ENCODE measurements at places on chromosomes 12 and 14.

DNA sequence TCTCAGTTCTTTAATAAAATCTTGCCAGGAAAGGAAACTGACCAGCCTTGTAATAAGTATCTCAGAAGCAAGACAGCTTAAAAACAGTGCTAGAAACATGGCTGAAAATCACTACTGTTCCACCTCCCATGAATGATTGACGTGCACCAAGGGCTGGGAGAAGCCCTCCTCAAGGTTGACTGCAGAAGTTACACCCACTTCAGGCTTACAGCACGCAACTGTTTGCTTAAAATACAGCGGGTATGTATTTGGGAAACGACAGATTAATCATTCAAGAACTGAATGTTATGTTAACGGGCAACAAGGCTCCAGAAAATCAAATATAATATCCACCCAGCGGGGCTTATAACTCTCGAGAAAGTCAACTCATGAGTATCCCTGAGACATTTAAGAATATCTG, 22.1 kb downstream of the PRKD1 start:
- no peak for DNase-seq

GRCh38 chr12:93679308-93679925, 2.2 kb downstream of the CRADD start:
- no peak for DNase-seq

GRCh38 chr12:121803861-121804416, at the start of gene SETD1B:
Gene SETD1B, plus strand, starts transcription at chr12:121804009. Its CDS starts 729 bp downstream, at chr12:121804738.
- DNase-seq: no peak

DNA sequence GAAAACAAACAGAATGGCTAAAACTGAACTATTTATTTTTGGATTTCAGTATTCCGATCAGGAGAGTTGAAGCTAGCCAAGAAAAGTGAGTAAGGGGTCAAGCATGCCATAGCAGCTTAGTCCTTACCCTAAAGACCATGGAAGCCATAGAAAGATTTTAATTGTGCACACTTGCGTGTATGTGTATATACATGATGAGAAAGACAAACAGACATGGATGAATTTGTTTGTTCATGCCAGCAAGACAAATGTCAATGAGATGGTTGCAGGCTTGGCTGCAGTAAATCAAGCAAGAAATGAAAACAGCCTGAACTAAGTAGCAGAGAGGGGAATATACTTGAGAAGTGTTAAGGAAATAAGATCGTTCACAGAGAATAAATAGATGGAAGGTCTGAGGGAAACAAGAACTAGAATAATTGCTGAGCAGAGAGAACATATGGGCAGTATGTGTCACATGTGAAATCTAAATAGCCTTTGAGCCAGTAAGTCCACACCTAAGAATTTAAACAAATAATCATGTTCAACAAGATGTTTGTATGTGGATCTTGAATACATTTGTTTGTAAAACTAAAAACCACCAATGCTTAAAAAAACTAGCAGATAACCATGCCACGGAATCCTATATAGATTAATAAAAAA, 14.8 kb downstream of the SNW1 start:
- no peak for DNase-seq

DNA sequence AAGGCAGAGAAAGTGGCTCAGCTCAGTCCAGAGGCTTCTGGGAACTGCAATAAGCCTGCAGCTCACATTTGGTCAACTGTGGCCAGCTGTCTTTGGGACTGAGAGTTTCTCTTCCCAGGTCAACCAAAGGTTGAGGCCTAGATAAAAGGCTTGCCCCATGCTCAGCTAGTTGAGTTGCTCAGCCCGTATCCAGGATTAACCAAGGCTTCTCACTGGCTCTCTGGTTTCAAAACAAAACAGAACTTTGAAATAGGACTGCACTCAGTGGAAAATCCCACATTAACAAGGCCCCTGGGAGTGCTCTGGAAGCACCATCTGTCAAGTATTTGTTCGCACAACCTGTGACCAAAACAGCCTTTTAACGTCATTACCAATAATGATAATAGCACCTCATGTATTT, 40.3 kb upstream of the NUAK1 start:
- DNase-seq: no peak

- no peak for DNase-seq
Measured at GRCh38 chr14:102929241-102930137, 7.0 kb downstream of the AMN start.

- DNase-seq: no peak
Measured at GRCh38 chr12:94099632-94100031, 48.7 kb upstream of the PLXNC1 start.

DNA sequence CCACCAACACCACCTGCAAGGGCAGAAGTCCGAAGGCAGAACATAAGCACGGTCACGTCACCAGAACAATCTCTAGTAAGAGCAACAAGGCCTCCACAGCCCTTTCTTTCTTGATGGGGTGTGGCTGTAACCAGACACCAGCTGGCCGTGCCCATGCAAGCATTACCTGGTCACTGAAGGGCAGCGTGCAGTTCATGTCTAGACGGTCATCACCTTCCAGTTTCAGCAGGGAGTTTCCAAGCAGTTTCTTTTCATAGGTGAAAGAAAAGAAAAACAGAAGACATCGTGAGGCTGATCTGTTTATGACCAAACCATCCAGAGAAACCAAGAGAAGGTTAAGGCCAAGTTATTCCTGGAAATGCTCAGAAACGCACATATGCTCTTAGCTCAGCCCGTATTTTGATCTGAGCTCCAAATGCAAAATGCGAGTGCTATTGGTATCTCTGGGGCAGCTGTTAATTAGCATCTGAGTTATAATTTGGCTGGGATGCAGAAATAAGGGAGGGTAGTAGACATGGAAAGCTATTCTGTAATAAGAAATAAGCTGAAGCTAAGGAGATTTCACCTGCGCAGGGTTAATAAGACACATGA, 42.5 kb downstream of the PRKAB1 start:
- no peak for DNase-seq

DNA sequence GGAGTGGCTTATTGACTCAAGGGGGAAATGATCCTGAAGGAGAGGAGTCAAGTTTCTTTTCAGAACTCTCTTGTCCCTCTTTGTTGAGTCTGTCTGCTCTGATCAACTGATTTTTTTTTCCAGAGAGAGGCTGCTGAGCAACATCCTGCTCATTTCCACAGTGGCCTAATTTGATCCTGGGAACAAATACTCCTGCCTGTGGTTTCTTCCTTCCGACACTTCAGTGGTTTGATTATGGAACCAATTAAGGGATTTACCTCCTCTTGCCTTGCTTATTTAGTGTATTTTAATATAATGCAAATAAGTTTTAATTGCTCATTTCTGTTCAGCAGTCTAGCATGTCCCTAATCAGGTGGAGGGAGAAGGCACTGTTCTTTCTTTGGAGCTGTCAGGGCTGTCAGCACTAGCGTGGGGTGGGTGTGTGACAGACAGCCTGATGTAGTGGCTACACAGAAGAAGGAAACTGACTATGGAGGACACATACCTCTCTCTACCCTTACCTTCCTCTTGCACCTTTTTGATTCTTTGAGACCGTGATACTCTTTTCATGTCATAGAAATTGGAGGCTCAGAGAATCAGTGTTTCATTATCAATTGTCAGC, 344.9 kb upstream of the STXBP6 start:
- no peak for DNase-seq

GRCh38 chr12:132536102-132536876, 46.3 kb downstream of the FBRSL1 start:
- DNase-seq: no peak

GRCh38 chr14:59707778-59708561, 131.4 kb upstream of the CCDC175 start:
- no peak for DNase-seq

DNA sequence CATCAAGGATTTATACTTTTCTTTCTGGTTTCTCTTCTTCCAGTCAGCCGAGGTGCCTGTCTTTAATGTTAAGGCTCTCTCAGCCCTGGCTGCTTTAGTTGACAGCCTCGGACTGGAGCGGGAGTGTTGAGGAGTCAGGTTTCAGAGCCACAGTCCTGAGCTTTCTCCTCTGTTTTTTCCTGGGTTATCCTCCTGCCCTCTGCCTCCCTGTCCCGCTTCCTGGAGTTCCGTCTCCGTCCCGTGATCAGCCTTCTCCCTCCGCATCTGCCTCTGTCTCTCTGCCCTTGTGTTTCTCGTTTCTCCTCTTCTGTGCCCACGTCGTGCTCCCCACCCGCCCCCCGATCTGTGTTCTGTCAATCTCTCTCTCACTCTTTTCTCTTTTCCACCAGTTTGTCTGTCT, 33.0 kb downstream of the IQSEC3 start:
- no peak for DNase-seq

DNA sequence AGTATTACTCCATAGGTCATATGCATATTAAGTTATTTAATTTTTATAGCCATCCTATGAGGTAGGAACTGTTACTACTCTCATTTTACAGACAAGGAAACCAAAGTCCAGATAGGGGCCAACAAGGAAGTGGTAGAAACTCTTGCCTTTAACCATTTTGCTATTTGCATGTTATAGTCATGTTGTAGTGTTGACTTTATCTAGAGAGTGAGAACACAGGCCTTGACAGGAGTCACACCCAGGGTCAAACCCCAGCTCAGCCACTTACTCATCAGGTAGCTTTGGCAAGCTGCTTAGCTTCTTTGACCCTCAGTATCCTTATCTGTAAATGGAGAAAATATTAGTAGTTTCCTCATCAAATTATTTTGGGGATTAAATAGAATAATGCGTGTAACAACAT, 156.2 kb downstream of the CAND1 start:
- no peak for DNase-seq

DNA sequence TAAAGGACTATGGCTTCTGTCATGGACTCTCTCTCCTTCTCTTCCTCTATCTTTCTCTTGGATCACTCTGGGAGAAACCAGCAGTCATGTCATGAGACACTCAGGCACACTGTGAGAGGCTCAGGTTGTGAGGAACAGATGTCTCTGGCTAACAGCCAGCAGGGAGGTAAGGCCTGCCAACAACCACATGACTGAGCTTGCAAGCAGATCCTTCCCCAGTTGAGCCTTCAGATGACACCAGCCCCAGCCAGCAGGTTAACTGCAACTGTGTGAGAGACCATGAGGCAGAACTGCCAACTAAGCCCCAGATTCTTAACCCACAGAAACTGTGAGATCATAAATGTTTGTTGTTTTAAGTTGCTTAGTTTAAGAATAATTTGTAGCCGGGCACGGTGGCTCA, 90.6 kb downstream of the VCPKMT start:
- DNase-seq: no peak

DNA sequence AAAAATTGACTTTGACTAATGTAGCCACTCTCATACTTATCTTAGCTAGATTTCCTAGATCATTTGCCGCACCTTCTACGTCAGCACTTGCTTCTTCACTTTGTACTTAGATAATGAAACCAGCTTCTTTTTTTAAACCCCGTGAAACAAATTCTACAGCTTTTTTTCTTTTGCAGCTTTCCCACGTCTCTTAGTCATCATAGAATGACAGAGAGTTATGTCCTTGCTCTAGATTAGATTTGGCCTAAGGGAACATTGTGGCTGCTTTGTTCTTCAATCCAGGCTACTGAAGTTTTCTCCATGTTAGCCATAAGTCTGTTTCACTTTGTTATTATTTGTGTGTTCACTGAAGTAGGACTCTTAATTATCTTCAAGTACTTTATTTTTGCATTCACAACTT, 94.9 kb downstream of the SLCO1A2 start:
- DNase-seq: no peak

DNA sequence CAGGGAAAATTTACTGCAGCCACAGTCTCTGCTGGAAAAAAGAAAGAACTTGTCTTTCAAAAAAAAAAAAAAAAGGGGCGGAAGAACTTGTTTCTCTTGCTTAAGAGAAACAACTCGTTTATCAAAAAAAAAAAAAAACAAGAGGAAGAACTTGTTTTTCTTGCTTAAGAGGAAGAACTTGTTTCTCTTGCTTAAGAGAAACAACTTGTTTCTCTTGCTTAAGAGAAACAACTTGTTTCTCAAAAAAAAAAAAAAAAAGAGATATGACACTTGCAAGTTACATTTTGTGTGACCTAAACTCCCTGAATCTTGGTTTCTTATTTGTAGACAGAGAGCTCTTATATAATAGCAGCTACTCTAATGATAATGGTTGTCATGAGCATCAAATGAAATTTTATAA, 44.7 kb upstream of the USP15 start:
- DNase-seq: no peak

GRCh38 chr12:27012239-27012981, 1.8 kb downstream of the TM7SF3 start:
- DNase-seq: no peak

DNA sequence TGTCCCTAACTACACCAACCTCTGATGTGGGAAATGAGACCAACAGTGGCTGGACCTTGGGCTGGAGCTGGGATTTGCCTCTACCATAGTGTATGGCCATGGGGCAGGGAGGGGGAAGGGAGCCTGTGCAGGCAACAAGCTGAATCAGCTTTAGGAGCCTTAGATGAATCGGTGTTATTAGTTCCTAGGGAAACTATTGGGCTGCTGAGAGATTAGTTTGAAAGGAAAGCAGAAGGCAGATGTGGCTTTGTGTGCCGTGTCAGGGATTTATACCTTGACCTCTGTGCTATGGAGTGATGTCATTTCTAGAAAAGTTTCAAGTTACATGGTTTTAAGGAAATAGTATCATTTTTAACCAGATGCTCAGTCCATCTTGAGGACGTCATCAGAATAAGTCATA, 19.5 kb upstream of the GAS2L3 start:
- DNase-seq: no peak

All from SK-N-MC (cell line).